ENCODE measurements at places on chromosomes 1 and 21.

DNA sequence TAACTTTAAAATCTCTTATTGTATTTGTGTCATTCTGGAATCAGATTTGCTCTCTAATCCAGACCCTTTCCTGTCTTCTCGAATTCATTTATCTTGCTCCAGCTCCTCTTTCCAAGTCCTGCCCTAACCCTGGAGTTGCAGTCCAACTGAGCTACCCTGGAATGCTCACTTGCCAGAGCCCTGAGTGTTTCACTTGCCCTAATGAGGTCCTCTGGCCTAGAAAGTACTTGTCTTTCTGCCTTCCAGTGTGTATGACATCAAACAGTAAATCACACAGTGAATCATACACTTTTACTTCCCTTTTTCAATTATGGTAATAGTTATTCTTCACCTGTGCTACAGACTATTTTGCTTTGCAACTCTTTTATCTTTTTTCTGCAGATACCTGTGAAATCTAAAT lies 96.9 kb downstream of the NEK7 start:
- DNase-seq = no peak

DNA sequence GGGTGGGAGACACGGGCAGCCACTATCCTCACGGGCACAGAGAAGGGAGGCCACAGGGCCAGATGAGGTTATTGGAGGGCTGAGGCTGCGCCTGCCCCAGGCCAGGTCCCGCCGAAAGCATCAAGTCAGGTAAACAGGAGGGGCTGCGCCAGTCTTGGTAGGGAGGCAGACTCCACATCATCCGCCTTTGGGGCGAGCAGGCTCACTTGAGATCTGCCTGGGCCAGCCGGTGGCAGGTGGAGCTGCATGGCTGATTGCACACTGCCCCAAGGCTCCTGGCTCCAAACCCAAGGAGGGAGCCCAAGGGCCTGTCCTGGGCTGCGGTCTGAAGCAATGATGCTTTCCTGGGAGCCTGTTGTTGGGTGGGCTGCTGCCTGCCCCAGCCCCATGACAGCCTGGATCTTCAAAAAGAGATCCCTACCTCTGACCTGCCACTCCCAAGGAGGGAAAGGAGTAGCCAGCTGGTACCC lies 4.6 kb downstream of the SMIM1 start:
- DNase-seq = no peak

GRCh38 chr1:32619701-32620485 lies 30.5 kb downstream of the ZBTB8OS start:
- DNase-seq = peak; percentile 9

DNA sequence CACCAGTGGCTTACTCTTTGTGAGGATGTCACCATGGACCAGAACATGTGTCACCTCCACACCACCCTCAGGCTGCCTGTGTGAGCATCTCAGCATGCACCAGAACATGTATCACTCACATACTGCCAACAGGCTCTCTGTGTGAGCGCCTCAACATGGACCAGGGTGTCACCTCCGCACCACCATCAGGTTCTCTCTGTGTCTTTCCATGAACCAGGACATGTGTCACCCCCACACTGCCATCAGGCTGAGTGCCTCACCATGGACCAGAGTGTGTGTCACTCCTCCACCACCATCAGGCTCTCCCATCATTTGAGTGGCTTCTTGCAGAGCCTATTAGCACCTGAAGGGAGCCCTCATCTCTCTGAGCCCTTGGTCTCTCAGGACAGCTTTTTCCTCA lies 125.2 kb downstream of the ZNF648 start:
- no peak for DNase-seq

- DNase-seq = no peak
Observed at GRCh38 chr1:97094247-97094972, 372.8 kb downstream of the PTBP2 start.

Measured in NCI-H2227 treated with DMSO at 0.1 percent for 48 hours (cell line).